ENCODE measurements at places on chromosomes 4 and X. TPM values are rescaled to one million over a fixed set of nuclear protein-coding genes. Genes with fewer than 3 reads are reported as not detected.

GRCh38 chrX:45024501-45024900 lies 151.5 kb downstream of the KDM6A start:
- DNase-seq = no peak

DNA sequence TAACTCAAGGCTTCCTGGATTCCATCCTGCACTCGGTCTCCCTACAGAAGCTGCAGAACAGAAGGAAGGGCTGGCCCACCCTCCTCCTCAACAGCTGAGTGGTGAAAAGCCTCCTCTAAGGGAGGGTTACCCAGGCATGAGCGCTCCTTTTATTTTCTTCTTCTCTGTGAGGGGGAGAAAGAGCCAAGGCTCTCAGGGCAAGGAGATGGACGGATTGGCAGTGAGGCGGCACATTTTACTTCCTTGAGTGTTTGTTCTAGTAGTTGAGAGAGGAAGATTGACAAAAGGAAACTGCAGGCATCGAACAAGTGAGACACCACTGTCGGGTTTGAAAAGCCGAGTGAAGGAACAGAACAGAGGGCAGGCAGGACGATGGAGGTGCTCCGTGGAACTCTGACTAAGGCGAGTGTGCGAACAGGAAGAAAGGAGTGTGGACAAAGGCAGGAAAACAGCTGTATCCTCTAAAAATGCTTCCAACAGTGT lies 38.4 kb upstream of the STS start:
- no peak for DNase-seq

DNA sequence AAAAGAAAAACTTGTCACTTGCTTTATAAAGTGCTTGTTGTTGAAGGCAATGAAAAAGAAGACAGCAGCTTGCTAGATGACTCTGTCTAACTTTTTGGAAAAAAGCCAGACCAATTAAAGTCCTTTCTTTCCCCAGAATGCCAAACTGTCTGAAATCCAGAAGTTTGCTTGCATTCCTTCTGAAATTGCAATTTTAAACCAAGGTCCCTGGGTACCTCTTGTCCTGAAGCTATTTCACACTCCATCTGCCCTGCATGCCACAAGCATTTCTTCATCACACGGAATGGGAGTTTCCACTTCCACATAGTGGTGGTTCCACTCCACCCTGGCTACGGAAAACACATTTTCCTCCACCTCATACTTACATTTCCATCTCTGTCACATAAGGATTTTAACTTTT lies 101.0 kb downstream of the PAPSS1 start:
- DNase-seq = no peak

- peak; percentile 49 for DNase-seq
Measured at GRCh38 chr4:53490965-53491622, 100.2 kb downstream of the LNX1 start.

DNA sequence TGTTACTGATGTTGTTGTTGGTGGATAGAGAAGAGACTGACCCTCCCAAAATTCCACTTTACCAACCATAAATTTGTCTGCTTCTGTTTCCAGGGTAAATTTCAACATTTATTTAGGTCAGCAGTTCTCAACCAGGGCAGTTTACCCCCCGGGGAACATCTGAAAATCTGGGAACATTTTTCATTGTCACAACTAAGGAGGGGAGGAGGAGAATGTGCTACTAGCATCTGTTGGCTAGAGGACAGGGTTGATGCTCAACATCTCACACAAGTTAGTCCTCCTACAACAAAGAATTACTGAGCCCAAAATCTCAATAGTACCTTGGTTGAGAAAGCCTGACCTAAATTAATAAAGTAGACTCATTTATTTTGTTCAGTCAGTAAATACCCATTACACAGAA lies 25.7 kb downstream of the KCTD8 start:
- DNase-seq = no peak

DNA sequence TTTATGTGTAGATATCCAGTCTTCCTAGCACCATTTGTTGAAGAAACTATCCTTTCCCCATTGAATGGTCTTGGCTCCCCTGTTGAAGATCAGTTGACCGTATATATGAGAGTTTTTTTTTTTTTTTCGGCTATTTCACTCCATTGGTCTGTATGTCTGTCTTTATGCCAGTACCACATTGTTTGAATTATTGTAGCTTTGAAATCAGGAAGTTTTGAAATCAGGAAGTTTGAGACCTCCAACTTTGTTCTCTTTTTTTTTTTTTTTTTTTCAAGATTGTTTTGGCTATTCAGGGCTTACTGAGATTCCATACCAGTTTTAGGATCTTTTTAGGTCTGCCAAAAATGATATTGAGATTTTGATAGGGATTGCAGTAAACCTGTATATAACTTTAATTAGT lies 4.3 kb upstream of the SCD5 start:
- DNase-seq = no peak

GRCh38 chr4:7858498-7858897 lies 81.2 kb downstream of the AFAP1 start:
- DNase-seq = no peak

DNA sequence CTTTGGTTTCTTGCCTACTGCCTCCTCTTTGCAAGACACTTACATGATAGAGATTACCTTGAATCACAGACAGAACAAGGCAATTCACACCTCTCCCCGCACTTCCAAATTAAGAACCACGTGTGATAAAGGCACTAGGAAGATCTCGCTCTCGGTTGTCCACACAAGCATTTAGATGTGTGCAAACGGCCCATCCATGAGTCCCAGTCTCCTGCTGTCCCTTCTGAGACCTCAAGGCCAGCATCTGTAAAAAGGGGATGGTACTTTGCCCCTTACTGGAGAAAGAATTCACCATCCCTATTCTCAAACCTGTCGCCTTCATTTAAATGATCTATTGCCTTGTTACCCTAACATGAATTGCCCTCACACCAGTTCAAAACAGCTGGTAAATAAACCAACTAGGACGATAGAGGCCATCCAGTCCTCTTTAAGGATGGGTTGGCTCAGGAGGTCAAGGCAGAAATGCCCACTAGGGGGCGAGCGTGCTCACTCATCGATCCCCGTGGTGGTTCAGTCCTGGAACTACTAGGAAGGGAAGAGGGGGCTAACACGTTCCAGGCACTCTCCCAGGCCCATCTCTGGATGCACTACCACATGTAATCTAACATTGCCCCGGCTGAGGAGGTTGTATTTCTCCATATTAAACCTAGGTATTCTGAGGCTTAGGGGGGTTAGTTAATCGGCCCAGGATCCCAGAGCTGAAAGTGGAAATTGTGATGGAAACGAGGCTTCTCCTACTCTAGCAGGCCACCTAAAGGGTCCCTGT lies 95.8 kb downstream of the DHX15 start:
- DNase-seq = no peak

GRCh38 chr4:82201303-82201702 lies 172.5 kb downstream of the HNRNPD start:
- peak; percentile 67 for DNase-seq

GRCh38 chr4:110163327-110164069 lies 34.9 kb downstream of the ELOVL6 start:
- DNase-seq = no peak

DNA sequence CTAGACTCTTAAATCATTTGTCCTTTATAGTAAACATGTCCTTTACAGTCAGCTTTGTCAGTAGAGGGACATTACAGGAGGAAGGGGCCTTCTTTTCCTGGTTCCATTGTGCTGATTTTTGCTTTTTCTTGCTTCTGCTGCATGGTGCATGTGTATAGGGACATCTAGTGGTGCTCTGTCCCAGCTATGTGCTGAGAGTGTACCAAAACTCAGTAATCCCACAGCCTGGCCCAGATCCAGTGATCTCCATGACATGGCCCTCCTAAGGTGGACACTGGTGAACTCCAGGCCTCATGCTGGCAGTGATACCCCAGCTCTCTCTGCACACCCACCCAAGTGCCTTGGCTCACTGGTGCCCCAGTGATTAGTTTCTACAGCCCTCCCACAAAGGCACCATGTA lies 45.2 kb downstream of the MAGEB17 start:
- no peak for DNase-seq

DNA sequence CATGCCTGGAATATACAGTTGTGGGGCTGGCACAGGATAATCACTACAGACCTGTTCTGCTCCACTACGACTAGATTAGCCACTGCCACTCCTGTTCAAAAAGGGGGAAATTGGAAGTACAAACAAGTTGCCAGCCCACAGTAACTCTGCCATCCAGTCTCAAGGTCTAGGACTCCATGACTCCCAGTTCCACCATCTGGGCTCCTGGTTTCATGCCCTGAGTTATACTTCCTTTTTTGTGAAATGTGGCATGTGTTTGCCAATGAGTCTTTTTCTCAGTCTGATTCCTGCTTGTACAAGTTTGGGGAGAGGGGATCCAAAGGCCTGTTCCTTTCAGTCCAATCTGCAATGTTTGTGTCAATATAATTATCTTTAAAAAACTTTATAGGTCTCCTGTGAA lies 1.0 kb upstream of the BLOC1S4 start:
- no peak for DNase-seq

DNA sequence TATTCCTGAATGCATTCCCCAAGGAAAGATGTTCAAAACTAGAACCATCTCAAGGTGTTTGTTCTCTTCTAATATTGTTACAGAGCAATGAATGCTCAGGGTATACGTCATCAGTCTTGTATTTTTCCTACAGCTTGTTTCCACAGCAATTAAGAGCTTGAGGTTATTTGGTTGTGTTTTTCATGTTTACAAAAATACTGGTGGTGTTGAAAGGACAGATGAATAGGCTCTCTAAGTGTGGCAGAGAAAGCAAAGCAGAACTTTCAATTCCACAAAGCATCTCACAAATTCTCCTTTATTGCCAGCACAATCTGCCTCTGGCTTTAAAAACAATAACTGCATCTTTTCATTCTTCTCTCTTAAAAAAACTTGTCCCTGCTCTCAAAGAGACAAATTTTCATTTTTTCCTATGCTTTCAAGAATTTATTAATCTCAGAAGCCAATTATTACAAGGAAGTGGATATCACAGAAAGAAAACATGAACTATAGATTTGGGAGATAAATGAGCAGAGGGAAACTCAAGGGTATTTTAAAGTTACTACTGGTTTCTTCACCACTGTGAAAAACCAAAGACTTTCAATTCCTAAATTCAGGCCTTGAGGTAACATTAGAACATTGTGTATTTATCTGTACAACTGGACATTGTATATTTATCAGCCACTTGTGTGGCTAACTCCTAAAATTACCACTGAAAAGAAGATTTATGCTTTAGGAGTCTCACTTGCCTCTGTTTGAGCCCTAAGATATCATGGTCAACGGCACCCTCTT lies 49.2 kb downstream of the DDX53 start:
- DNase-seq = no peak

DNA sequence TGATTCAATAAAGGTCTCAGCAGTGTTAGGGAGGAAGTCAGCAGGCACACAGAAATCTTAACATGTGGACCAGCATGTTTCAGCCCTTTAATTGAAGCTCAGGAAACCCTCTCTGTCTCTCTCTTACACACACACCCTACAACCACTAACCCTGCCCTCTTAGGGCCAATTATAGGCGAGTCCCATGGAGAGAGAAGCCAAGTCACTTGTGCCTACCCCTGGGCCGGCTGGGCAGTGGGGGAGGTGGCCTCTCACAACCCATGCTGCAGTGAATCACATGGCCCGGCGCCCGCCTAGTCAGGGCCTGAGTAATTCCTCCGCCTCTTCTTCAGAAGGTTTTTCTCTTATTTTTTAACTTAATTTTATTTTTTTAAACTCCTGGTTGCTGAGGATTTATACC lies 3.7 kb downstream of the FGD1 start:
- DNase-seq = peak; percentile 62

- no peak for DNase-seq
Measured at GRCh38 chr4:112832493-112832892, 195.6 kb downstream of the LARP7 start.

DNA sequence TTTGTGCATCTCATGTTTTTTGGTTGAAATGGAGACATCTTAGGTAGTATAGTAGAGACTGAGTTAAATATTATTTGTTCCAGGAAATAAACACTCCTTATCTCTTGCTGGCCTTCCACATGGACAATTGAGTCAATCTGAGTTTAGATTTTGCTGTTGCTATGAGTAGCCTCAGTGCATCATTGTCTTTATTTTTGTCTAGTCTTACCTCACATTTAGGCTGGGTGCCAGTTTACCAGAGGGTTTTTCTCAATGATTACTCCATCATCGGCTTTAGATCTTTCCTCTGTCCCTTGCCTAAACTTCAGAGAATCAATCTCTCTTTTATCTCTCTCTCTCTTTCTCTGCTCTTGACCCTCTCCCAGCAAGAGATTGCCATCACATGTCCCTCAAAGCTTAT lies 73.6 kb downstream of the GABRB1 start:
- DNase-seq = no peak

DNA sequence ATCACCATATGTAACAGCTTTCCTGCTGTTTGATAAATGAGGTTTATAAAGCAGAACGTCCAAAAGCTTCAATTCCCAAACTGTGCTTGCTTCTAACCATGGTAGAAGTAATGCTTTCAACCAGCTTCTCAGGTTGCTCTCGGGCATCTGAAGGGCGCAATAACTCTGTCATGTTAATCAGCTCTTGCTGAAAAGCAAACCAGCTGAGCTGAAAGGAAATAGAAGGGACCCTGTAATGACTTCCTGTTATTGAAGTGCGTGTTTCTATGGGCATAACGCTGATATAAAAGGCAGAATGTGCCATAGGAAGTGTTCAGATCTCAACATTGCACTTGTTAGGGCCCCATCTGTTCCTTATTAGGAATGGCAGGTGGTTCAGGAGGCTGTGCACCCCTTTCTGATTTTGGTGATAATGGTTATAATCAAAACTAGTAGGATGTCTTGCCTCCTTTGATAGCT lies 21.2 kb downstream of the HERC3 start:
- peak; percentile 28 for DNase-seq

DNA sequence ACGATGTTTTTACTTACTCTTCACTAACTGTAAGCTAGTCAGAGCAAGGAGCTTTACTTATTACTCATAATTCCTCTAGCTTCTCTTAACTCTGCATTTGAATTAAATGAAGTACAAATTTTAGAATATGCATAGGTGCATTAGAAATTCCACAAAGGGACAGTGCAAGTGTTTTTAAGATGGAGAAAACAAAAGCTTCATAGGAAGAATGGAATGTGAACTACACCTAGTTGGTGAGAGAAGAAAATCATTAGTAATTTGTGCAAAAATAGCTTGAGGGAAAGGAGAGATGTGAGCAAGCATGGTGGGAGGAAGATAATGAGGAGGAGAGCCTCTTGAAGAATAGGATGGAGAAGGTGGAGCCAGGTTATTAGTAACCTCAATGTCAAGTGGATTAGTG lies 77.5 kb upstream of the SMARCA5 start:
- no peak for DNase-seq

Gene NUDT10
- 0.34 TPM for total RNA-seq

Gene RBM47
- 83.5 TPM for total RNA-seq

Gene NMU
- 0.81 TPM for total RNA-seq

Gene TCP11X2
- not detected for total RNA-seq

Gene SSX3
- not detected for total RNA-seq

Gene DYNLT3
- total RNA-seq = 25.9 TPM

Gene NLGN4X
- total RNA-seq = 1.2 TPM
